Activated naive CD4-positive, alpha-beta T cell treated with anti-CD3 and anti-CD28 coated beads for 36 hours (primary cell): ENCODE measurements at places on chromosomes 7 and 10. TPM values are rescaled to one million over a fixed set of nuclear protein-coding genes. Genes with fewer than 3 reads are reported as not detected.

DNA sequence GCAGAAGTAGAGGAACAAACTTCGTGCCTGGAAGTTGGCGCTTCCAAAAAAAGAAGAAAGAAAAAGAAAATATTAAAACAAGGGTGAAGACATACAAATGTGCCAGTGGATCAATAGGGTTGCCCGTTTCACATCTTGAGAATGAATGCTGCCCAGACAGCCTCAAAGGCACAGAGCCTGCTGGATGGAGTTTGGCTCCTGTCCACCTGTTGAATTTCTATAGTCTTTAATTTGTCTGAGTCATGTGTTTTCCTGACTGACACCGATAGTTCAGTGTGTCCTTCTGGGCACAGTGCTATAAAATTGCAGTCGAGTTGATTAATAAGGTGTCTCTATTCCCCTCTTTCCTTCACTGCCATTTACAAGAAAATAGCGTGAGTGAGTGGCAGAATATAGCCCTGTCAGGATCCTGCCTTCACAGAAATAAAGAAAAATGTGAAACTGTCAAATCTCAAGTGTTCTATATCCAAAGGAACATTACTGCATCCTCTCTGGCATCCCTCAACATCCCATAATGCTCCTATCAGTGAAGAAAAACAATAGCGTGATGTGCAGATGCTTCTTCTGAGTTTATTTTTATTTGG, 471.3 kb upstream of the AUTS2 start:
- no peak for DNase-seq

- DNase-seq, result no peak
Measured at GRCh38 chr7:821688-822087, 10.6 kb upstream of the SUN1 start.

The DIP2C gene
- 0.67 TPM for total RNA-seq

DNA sequence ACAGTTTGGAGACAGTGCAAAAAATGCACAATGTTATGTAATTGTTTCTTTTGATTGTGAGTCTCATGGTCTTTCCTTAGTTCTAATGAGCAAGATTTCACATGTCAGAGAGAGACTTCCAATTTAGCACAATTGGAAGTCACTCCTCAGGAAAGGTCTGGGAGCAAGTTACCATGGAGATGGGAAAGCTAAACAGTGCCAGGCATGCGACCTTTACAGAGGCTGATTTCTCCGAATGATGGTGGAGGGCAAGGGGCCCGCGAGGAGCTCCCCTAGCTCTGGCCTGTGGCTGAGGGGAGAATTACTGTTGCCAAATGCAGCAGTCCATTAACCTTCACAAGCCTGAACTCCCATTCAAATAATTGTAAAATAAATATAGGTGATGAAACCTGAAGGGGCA, 59.3 kb downstream of the CDCA7L start:
- DNase-seq, result no peak

The SEMA3D gene
- not detected for total RNA-seq

The CD36 gene
- total RNA-seq, result not detected

DNA sequence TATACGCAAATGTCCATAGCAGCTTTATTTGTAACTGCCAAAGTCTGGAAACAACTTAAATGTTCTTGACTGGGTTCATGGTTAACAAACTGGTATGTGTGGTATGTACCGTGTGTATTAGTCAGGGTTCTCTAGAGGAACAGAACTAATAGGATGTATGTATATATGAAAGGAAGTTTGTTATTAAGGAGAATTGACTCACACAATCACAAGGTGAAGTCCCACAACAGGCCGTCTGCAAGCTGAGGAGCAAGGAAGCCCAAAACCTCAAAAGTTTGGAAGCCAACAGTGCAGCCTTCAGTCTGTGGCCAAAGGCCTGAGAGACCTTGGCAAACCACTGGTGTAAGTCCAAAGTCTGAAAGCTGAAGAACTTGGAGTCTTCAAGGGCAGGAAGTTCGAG, 66.8 kb downstream of the TMEM168 start:
- no peak for DNase-seq

The OR6V1 gene
- not detected for total RNA-seq

The PPIF gene
- total RNA-seq, result 94.1 TPM

The VWDE gene
- total RNA-seq, result 1.9 TPM

The FOXK1 gene
- total RNA-seq, result 35.0 TPM

The CASP7 gene
- total RNA-seq, result 6.1 TPM

The PTPRZ1 gene
- total RNA-seq, result not detected

The RBM33 gene
- total RNA-seq, result 65.5 TPM

The PILRA gene
- total RNA-seq, result 0.29 TPM

DNA sequence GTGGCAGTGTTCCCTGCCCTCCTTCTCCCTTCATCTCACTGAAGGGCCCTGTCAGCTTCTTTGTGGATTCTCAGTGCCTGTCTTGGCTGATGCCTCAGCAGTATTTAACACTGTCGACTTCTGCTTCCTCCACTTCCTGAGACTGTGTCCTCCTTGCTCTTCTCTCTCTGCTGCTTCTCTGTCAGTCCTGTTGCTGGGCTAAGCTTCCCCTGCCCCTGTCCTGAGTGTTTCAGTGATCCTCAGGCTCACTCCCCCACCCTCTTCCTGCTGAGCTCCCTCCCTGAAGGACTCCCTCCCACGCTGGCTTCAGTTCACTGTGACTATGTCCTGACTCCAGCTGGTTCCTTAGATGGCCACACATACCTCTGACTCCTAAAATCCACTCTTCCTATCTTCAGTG, 64.9 kb downstream of the CREM start:
- DNase-seq, result no peak
